ENCODE measurements at places on chromosomes 13 and 19. TPM values are rescaled to one million over a fixed set of nuclear protein-coding genes. Genes with fewer than 3 reads are reported as not detected.

The KLK13 gene
- total RNA-seq: not detected

The NANOS3 gene
- 0.33 TPM for total RNA-seq

The ZNF577 gene
- total RNA-seq: 4.9 TPM

The ZNF729 gene
- not detected for total RNA-seq

The FFAR3 gene
- not detected for total RNA-seq

The TPRX2 gene
- total RNA-seq: not detected

The ADPRHL1 gene
- total RNA-seq: 1.1 TPM

The NXNL1 gene
- not detected for total RNA-seq

The SIGLEC10 gene
- total RNA-seq: not detected

The BLOC1S3 gene
- 9.1 TPM for total RNA-seq

The ZNF724 gene
- 9.6 TPM for total RNA-seq
